ENCODE measurements at places on chromosomes 4 and X.

GRCh38 chr4:152073351-152074087 lies 312.7 kb upstream of the GATB start:
- DNase-seq = no peak

GRCh38 chr4:94486372-94486801 lies 34.6 kb downstream of the PDLIM5 start:
- no peak for DNase-seq

GRCh38 chr4:145788755-145789154 lies 108.8 kb downstream of the C4orf51 start:
- DNase-seq = no peak

DNA sequence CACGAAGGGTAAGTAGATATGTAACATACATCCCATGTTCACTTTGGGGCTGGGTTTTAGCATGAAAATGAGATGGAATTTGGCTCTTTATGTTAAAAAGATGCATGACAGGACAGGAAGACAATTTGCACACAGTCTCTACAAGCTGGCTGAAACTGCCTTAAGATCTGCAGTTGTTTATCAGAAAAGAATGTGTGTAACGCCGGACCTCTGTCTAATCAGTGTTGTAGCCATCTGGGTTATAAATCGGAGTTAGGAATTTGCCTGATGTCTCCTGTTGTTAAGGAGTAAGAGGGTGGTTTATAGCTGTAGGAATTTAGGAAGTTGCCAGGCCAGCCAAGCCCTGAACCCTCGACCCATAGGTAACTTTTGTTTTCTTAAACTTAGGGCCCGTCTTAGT lies 562.9 kb upstream of the FAT1 start:
- DNase-seq = no peak

DNA sequence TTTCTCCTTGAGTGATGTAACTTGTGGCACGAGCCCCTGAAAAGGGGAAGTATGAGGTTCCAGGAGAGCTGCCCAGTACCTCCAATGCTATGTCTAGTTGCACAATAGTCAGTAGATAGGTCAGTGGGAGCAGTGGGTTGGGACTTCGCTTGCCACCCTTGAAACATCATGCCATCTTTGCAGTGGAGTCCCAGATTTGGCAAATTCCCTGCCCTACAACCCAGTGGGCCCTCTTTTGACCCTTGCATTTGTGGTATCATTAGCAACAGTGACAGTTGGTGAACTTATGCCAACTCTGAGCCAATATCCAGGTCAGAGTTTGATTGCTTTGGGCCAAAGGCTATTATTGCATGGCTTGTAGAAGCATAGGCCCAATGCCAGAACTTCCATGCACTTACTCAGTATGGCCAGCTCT lies 12.3 kb downstream of the FHL1 start:
- no peak for DNase-seq

DNA sequence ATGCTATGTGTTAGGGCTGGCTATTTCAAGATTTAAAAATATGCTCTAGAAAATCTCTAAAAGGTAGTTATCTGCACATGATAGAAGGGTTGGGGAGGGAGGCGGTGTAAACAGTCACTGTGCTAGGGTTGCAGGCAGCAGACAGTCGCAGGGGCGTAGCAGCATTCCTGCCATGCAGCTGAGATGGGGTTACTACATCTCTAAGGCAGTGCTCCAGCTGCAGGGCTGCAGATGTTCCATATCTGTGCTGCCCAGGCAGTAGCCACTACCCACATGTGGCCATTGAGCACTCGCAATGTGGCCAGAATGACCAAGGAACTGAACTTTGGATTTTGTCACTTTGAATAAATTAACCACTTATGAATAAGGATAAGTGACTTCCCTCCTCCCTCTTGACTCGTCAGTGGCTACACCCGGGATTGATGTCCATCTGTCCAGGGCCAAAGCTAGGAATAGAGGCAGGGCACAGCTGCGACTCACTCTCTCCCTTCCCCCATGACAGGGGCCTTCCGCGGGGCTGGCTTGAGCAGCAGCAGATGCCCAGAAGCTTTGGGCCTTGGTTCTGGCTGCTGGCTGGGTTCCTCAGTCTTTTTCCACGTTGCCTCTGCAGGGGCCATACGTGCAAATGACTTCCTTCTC lies 79.4 kb upstream of the CLDN34 start:
- no peak for DNase-seq

GRCh38 chr4:41256131-41256739 lies 493 bp upstream of the UCHL1 start:
- no peak for DNase-seq
